ENCODE measurements at places on chromosomes 7 and 10.

DNA sequence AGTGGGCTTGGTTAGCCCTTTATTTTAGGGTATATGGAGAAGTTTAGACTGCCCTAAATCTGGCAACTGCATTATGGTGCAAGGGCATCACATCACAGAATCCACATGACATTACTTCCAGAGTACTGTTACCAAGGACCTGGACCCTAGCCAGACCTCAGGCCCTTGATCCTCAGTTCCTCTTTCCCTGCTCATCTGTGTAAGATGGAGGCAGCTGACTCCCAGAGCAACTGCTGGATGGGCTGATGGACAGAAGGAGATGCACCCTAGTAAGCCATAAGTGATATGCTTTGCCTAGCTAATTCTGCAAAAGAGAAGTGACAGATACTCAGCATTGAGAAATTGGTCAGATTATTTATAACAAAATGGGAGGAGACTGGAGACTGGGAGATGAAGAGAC is 131.7 kb downstream of the DYNC1I1 start:
- no peak for DNase-seq

DNA sequence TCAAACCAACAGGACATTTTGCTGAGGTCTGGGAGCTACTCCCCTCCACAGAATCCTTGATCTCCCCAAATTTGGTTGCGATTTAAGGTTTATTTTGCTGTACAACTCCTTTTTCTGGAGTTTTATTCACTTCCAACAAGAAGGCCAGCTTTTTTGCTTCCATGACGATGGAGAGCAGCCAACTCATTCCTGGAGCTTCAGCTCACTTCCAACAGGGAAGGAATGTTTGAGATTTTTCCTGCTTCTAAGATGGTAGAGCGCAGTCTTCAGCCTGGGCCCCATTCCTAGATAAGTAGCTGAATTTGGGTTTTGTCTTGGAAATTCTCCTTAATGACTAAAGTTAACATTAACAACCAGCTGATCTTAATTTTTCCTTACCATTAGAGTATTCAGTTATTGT is 30.9 kb upstream of the CREB3L2 start:
- no peak for DNase-seq

DNA sequence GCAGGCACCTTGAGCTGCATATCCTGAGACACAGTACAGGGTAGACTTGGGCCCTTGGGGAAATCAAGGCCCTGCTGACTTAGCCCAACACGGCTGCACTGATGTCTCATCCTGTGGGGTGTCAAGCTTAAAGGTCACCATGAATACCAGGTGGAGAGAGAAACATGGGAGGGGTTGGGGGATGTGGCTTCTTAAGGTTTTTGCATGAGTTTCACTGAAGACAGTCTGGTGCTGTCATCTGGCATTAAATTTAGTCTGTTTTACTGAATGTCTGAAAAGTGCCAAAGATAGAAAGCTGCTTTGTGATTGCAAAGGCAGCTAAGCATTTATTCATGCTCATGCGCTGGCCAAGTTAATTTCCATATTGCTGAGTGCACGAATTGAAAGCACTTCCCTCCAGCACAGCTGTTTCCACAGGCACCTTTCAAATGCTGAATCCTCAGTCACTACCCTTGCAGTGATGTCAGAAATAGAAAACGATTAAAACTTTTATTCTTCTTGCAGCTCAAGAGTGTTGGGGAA is 102.1 kb downstream of the OSBPL3 start:
- peak; percentile 36 for DNase-seq

- DNase-seq = no peak
These were observed 89.3 kb upstream of the RET start for GRCh38 chr10:42987575-42987974.

DNA sequence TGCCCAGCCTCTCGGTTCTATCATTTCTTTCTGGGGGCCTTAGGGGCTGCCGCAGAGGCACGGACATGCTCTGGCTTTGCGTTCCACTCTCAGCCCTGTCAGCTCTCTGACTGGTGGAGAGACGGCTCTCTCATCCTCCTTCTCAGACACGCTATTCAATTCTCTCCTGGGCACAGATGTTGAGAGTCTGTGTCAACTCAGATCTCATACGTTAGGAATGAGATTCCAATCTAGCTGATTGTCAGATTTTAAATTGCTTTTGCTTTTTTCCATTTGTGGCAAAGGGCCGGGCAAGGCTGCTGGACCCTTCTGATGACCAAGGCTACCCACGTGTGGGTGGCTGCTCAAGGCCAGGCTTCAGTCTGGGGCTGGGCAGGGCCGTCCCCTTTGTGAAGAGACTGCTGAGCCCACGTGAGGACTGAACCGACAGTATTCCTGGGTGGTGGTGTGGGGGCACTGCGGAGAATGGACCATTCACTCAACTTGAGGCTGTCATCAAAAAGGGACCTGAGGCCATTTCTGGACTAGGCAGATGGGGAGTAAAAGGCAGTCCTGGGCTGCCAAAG is 71.5 kb downstream of the CLEC2L start:
- no peak for DNase-seq

DNA sequence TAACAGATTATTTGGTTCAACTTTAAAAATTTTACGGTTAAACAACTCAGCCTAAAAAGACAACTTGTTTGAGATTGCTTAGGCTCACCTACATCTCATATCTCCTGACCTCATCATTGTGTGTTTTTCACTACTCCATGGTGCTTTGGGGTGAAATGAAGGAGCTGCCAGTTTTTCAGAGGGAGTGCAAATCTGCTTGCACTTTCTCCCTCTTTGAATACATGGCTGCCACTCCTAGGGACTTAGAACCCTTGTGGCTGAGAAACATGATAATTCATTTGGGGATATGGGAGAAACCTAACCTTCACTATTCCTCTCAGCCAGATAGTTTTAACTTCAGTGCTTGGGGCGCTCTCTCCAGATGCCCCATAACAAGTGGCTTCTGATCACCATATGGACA is 2.7 kb downstream of the CCSER2 start:
- no peak for DNase-seq

DNA sequence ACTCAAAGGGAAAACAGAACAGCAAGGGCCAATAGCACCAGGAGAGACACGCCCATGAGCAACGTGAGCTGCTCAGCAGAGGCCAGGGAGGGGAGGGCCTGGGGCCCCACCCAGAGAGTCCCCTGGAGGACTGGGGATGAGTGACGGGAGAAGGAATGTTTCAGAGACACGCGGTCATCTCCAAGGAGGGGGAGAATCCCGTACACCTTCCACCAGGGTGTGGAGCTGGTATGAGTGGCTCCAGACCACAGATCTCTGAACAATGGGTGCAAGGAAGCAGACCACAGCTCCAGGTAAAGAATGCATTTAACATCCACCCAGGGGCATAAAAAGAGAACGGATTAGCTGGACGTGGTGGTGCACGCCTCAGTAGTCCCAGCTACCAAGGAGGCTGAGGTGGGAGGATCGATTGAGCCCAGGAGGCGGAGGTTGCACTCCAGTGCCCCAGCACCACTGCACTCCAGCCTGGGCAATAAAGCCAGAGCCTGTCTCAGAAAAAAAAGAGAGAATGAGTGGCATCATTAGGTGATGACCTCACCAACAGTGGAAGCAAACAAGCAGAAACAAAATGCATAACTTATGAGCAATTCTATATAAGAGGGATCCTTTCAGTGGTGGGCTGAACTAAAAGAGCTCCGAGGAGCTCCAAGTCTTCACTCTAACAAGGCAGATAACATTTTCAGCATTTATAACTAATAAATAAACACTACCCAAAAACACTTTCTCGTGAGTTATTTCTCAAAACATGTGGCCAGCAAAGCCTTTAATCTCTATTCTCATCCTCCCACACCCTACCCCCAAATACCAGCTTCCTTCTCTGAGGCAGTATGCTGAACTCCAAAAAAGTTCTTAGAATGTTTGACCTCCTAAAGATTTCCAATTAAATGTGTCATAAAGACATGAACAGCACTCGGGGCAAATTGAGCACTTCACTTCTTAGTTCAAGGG is 12.5 kb downstream of the PSAP start:
- no peak for DNase-seq

DNA sequence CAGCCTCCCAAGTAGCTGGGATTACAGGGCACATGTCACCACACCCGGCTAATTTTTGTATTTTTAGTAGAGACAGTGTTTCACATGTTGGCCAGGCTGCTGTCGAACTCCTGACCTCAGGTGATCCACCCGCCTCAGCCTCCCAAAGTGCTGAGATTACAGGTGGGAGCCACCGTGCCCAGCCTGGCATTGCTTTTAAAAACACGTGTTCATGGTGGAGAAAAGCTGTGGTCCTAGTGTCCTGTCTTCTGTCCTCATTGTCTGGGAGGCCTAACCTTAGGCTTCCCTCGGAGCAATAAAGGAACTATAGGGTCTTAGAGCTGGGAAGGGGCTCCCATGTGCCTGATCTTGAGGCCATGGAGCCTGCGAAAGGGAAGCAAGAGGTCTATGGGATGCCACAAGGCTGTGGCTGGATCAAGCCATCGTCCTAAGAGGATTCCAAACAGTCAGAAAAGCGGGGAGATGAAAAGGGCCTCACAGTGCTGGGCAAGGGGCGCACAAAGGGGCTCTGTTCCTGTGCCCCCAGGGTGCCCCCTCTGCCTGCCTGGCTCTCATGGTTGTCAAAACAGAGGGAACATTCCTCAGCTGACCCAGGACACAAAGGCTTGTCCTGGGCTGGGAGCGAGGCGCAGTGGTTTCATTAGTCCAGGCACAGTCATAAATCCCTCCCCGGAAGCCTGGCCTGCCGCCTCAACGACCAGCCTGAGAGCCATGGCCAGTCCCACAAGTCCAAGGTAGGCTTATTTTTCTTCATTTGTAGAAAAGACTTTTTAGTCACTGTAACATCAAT is 106.6 kb upstream of the TNS3 start:
- DNase-seq = no peak

DNA sequence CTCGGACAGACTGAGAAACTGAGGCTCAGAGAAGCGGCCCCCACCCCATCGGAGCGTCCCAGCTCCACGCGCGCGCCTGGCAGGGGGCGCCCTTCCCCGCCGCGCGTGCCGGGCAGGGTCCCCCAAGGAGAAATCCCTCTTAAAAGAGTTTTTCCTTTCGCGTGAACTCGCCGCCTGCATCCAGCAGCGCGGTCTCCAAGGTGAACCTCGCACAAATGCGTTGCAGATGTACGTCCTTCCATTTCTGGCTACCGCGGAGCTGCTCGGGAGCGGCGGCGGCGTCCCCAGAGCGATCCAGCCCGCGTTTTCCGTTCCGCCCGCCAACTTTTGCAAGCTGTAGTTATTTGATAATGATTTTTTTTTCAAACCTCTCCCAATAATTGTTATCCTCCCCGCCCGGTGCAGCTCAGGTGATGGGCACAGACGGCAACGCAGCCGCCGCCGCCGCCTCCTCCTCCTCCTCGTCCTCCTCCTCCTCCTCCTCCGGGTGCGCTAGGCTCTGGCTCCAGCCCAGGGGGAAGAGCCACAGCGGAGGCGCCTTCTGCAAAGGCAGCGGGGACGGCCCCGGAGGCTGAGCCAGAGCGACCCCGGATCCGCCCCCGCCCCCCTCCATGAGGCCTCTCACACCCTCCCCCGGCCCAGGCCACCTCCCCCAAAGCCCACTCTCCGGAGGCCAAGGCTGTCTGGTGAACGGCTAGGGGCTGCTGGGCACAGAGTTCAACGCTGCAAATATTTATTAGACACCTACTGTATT is 74.0 kb upstream of the CUX1 start:
- DNase-seq = peak; percentile 73

GRCh38 chr7:108358553-108358952 is 97.7 kb downstream of the NRCAM start:
- DNase-seq = no peak

Measured in GM10248 (cell line).